ENCODE measurements at places on chromosomes 3 and 15.

DNA sequence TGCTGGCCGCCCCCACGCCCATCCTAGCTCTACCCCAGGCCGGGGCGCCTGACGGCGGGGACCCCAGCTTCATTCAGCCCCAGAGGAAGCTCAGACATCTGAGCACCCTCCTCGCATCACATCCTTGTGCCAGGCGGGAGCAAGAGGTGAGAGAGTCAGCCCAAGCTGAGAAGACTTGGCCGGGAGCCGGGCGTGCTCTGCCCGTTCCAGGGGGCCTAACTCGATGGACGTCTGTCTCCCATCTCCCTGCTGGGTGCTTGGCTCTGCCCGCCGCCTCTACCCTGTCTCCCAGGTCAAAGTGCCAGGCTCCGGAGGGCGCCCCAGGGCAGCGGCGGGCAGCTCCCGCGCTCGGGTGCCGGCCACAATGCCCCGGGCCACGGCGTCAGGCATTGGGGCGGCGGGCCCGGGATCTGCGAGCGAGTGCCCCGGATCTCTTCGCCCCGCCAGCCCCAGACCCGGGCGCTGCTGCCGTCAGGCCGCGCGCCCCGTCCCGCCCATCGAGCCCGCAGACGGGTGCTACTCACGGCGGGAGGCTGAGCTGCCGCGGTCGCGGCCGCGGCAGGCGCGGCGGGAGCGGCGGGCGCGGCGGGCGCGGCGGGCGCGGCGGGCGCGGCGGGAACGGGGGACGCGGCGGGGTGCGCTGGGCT, 388 bp downstream of the DAPK2 start:
- DNase-seq = no peak

- DNase-seq = no peak
Measured at GRCh38 chr3:45333549-45333948, 54.8 kb upstream of the LARS2 start.

DNA sequence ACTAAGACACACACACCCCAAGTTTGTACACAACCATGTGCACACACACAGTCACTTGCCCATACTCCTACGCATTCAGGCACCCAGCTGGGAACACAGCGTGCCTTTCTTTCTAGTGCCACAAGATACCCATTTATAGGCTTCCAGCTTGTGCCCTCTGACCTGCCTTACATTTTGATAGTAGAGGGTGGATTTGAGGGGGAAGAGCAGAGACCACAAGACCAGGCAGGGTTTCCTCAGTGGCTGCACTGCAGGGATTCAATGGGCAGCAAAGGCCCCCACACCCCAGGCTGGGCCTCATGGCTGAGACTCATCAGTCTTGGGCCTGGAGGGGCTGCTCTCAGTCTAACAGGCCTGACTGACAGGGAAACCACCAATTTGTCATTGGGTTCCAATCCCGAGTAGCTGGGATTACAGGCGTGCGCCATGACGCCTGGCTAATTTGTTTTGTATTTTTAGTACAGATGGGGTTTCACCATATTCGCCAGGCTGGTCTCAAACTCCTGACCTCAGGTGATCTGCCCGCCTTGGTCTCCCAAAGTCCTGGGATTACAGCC, 18.8 kb upstream of the ANKDD1A start:
- DNase-seq = no peak

DNA sequence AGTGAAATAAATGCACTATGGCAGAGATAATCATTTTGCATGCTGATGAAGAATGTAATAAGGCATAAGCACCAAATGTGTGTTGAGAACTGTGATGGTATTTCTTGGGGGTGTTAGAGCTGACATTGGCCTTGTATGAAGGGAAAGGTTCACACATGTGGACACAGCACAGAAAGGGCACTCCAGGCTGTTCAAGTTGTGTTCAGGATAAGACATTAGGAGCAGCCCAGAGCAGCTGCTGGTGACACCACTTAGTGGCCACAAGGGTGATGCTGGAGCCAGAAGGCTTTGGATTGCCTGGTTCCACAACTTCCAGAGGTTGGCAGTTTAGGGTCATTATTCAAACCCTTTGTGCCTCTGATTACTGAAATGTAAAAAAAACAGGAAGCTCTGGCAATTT, 155.4 kb downstream of the GOLGA6L6 start:
- no peak for DNase-seq

DNA sequence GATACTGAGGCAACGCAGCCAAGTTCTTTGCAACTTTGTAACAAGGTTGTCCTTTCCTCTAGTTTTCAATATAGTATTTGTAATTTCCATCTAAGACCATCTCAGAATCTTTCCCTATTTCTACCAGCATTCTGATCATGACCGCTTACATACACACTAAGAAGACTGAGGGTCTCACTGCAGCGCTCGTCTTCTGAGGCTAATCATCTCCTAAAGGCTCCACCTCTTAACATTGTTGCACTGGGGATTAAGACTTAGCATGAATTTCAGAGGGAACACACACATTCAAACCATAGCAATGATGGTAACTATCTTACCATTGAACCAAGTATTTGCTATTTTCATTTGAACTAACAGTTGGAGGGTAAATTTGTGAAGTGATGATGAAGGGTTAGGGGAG, 463.3 kb upstream of the CCDC54 start:
- DNase-seq = no peak

DNA sequence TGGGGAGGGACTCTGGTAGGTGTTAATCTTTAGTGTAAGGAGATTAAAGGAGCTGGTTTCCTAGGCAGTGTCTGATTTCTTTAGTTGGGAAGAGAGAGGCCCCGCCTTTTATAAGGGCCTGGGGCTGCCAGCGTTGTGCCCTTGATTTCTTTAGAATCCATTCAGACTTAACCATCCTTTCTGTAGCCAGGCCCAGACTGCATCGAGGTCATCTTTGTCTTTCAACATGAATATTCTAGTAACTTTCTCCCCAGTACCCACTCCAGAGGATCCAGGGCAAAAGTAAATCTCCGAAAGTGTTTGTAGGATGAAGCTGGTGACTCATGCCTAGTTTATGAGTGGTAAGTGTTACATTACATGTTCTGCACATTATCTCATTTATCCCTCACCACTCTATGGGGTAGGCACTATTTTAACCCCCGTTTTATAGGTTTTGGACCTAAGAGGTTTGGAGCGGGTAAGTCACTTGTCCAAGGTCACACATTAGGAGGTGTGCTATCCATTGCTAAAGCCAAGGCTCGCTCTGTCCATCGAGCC, 11.8 kb upstream of the USP3 start:
- no peak for DNase-seq

DNA sequence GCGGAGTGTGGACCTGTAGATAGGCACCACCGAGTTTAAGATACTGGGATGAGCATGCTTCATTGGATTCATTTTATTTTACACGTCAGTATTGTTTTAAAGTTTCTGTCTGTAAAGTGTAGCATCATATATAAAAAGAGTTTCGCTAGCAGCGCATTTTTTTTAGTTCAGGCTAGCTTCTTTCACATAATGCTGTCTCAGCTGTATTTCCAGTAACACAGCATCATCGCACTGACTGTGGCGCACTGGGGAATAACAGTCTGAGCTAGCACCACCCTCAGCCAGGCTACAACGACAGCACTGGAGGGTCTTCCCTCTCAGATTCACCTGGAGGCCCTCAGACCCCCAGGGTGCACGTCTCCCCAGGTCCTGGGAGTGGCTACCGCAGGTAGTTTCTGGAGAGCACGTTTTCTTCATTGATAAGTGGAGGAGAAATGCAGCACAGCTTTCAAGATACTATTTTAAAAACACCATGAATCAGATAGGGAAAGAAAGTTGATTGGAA, 29.5 kb downstream of the SYNM start:
- DNase-seq = no peak

Measured in NCI-H2029 (cell line).